ENCODE measurements at places on chromosomes 5 and 9. TPM values are rescaled to one million over a fixed set of nuclear protein-coding genes. Genes with fewer than 3 reads are reported as not detected.
A peak's percentile ranks its signal among the peaks of the same experiment; 100 is the strongest.

- no peak for DNase-seq
Observed at GRCh38 chr9:135328485-135329417, 150.8 kb upstream of the PPP1R26 start.

DNA sequence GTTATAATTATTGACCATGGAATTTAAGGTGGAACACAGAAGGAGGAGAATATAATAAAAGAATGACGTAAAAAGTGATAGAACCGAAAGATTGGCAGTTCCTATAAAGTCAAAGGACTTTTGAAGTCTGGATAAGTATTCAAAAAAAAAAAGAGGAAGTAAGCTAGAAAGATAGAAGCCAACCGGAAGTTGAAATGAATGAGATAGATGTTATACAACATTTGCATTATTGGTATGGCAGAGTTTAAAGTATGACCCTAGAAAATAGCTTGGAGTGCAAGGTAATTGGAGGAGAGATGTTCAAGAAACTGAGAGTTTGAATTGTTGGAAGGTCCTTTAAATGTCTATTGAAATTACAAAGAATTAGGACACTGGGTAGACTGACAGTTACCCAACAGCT is 293.6 kb downstream of the FER start:
- DNase-seq = no peak

GRCh38 chr5:149170299-149170698 is 29.0 kb downstream of the ABLIM3 start:
- no peak for DNase-seq

DNA sequence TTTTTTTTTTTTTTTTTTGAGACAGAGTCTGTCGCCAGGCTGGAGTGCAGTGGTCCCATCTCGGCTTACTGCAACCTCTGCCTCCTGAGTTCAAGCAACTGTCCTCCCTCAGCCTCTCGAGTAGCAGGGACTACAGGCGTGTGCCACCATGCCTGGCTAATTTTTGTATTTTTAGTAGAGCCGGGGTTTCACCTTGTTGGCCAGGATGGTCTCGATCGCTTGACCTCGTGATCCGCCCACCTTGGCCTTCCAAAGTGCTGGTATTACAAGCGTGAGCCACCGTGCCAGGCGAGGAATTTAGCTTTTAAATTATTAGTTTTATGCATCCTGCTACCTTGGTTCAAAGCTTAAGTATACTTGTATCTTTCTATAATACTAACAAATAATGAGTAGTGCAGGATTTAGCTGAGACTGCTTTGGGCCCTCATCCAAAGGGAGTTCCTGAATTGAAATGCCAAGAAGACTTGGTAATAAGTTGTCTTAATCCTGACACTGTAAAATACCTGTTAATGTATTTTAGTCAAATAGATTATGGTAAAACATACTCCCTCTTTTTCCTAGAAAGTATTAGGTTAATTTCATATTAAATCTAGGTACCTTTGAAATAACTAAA is 5.0 kb downstream of the CDC42SE2 start:
- DNase-seq = no peak

DNA sequence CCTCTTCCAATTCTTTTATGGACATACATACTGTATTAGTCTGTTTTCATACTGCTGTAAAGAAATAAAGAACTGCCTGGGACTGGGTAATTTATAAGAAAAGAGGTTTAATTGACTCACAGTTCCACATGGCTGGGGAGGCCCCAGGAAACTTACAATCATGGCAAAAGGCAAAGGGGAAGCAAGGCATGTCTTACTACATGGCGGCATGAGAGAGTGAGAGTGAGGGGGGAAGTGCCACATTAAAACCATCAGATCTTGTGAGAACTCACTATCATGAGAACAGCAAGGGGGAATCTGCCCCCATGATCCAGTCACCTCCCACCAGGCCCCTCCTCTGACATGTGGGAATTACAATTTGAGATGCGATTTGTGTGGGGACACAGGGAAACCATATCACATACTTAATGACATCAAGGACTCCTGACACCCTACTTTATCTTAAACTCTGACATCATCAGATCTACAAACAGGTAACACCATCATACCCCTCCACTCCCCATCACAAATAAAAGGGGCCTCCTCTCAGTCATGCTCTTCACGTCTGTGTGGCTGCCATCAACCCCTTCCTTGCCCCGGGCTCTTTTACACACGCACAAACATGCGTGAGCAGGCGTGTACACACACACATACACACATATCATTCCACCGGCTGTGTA is 9.7 kb downstream of the ANKRD33B start:
- DNase-seq = no peak

DNA sequence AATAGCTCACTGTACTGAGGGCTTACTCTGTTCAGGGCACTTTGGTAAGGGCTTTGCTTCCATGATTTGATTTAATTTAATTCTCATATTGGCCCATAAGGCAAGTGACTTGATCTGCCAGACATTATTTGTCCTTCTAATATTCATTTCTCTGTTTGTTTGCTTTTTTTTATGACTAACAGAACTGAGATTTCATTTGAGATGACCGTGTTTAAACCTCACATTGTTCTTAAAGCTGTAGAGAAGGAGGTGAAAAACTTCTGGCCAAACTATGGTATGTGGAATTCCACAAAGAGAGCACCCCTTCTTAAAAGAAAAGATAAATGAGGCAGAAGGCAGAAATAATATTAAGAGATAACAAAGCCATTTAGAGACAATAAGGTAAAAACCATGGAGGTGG is 775.6 kb upstream of the ACO1 start:
- DNase-seq = no peak

DNA sequence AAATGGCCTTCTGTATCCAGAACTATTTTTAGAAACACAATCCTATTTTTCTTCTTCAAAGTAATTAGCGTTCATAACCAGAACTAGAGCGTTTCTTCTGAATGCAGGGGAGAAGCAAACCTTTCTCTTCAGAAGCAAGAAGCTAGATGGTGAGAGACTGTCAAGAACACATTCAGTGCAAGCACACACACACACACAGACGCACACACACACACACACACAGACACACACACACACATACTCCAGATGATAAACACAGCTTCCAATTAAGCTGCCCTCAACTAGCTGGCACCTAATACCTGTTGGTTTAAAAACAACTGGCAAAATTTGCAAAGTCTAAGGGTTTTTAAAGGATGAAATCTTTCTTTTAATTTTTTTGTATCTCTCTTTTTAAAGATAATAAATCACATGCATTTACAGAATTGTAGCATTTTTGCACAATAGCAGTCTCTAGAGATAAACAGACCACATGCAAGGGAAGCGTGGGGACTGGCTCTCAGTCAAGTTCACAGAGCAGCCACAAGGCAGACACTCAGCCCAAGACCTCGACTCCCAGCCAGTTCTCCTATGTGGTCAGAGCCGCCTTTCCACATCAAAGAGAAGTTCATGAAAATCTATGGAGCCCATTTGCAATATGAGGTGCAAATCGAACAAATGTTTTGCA is 138.5 kb downstream of the TTLL11 start:
- DNase-seq = peak; percentile 87

Gene ZNF618
- total RNA-seq = 15.1 TPM

Gene MEGF10
- 0.97 TPM for total RNA-seq

Gene GABBR2
- under 0.01 TPM for total RNA-seq

Gene ZBTB5
- total RNA-seq = 12.5 TPM
